ENCODE measurements at places on chromosomes 1 and 21. TPM values are rescaled to one million over a fixed set of nuclear protein-coding genes. Genes with fewer than 3 reads are reported as not detected.

TXNIP gene
- 62.6 TPM for total RNA-seq

GSTM5 gene
- total RNA-seq, result 4.7 TPM

DNA sequence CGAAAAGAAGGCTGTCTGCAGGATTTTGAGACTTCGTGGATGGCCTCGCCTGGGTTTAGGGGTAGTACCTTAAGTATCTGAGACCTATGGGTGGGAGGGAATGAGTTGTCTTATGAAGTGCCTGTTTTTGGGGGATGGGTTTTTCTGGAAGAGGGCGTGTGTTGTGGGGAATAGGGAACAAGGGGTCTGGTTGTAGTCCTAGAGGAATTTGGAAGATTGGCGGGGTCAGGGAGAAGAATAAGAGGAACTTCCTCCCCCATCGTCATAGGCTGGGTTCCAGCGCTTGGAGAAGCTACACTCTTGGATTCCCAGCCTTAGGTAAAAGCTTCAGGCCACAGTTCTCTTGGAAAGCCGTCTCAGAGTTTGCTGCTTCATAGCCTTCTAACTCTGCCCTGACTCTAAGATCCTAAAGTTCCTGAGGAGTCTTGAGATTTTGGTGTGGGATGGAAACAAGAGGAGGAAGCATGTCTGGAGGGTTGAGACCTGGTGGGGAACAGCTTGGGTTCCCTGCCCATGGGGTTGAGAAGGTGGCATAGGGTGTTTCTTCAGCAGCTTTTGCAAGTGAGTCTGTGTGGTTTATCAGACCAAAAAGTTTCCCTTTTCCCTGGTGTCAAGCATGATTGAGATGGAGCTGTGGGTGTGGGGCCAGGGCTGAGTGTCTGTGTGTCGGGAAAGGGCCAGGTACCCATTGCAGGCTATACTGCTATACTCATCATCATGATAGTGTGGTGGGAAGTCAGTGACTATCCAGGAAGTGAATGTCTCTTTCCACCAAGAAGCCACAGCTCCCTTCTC lies 1.8 kb downstream of the VANGL2 start:
- H3K4me3 ChIP-seq, result no peak overlapping the region
- H3K27ac ChIP-seq, result no peak overlapping the region
- no peaks in the 10 kb centered on the region for H3K36me3 ChIP-seq
- H3K27me3 ChIP-seq, result peaks cover 71% of the 10 kb centered on the region
- DNase-seq, result no peak
- H3K4me1 ChIP-seq, result no peaks in the 10 kb centered on the region

- H3K4me3 ChIP-seq, result no peak overlapping the region
- H3K36me3 ChIP-seq, result peaks cover 4% of the 10 kb centered on the region
- peaks cover 11% of the 10 kb centered on the region for H3K27me3 ChIP-seq
- no peak overlapping the region for H3K27ac ChIP-seq
Observed at GRCh38 chr1:228037401-228038386, 30.9 kb downstream of the WNT3A start.

DNA sequence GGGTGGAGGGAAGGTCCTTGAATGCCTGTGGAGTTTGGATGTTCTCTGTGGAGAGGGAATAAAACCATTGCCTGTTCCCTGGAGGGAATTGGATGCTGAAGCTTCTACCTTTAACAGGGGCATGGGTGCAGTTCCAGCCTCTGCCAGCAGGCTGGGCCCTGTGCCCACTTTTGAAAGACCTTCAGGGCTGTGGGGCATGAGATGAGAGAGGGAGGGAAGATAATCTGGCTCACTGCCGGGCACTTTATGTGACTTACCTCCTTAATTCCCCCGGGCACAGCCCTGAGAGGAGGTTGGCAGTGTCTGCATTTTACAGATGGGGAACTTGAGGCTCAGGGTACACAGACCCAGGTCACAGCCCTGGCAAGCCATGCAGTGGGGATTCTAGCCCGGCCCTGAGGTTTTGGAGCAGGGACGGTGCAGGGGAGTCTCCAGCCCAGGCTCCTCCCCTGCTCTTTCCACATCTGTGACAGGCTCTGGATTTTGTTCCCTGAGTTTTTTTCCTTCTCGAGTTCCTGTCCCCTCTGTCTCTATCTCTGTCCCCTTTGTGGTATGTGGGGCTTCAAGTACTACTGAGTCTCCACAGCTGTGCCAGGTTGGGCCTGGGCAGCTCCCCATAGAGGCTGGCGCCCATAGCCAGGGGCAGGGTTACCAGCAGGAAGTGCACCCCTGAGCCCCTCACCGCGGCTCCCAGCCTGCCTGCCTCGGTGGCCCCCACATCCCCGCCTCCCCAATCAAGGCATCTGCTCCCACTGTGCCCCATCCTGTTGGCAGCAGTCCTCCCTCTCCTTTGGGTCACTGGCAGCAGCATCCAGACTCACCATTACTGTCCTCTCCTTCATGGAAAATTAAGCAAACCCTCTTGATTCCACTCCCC lies 14.0 kb upstream of the THEMIS2 start:
- no peaks in the 10 kb centered on the region for H3K27me3 ChIP-seq
- H3K36me3 ChIP-seq, result no peaks in the 10 kb centered on the region
- H3K4me3 ChIP-seq, result peak overlapping the region; percentile 58
- peaks cover 31% of the 10 kb centered on the region for H3K4me1 ChIP-seq

DNA sequence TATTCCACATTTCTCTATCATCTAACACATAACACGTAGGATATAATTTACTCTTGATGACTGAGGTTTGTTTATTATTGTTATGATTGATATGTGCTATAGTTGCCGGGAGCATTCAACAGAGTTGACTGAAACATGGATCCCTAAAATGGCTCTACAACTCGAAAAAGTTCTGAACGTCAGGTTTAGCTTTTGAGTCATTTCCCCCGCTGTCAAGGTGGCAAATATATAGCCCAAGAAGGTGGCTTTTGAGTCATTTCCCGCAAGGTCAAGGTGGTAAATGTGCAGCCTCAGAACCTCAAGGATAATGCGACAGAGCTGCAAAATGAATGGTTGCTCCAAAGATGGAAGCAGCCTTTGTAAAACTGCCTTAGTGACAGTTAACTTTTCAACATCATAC lies 104.0 kb downstream of the NIBAN1 start:
- peaks cover 33% of the 10 kb centered on the region for H3K4me1 ChIP-seq
- 0 out of 2 replicates have a peak, but pooled peaks cover 7% of the 10 kb centered on the region for H3K36me3 ChIP-seq
- H3K27ac ChIP-seq, result no peak overlapping the region
- H3K27me3 ChIP-seq, result no peaks in the 10 kb centered on the region
- H3K4me3 ChIP-seq, result no peak overlapping the region
- no peak for DNase-seq

NBPF11 gene
- 4.1 TPM for total RNA-seq

DNA sequence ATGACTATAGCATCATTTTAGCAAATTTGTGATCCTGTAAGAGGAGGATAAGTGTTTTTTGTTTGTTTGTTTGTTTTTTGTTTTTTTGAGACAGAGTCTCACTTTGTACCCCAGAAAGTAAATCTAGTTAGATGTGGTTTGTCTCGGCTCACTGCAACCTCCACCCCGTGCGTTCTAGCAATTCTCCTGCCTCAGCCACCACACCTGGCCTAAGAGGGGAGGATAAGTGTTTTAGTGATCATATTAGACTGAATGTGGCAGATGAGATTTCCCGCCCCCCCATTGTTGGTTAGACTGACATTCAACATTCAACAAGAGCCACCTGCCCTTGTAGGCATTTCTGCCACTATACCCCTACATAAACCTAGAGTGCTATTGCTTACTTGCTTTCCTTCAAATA lies 98.5 kb downstream of the OSBPL9 start:
- H3K27me3 ChIP-seq, result no peaks in the 10 kb centered on the region
- no peaks in the 10 kb centered on the region for H3K4me1 ChIP-seq
- DNase-seq, result no peak
- peaks cover 14% of the 10 kb centered on the region for H3K36me3 ChIP-seq
- no peak overlapping the region for H3K4me3 ChIP-seq
- H3K27ac ChIP-seq, result no peak overlapping the region

DNA sequence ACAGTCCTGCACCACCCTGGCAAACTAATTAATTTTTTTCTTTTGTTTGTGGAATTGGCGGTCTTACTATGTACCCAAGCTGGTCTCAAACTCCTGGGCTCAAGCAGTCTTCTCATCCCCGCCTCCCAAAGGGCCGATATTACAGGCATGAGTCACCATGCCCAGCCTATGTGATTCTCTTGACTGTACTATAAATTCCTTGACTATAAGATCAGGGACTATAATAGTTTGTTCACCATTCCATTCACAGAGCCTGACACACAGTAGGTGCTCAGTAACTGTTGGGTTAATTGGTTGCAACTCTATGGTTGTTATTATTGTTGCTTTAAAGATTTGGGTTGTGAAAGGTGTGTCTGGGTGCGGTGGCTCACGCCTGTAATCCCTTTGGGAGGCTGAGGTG lies 17.2 kb downstream of the DAP3 start:
- peak; percentile 57 for DNase-seq
- peaks cover 23% of the 10 kb centered on the region for H3K4me1 ChIP-seq
- peak overlapping the region; percentile 64 for H3K27ac ChIP-seq
- H3K4me3 ChIP-seq, result no peak overlapping the region
- H3K27me3 ChIP-seq, result no peaks in the 10 kb centered on the region

KCNE2 gene
- not detected for total RNA-seq

LCE2B gene
- total RNA-seq, result not detected

DNA sequence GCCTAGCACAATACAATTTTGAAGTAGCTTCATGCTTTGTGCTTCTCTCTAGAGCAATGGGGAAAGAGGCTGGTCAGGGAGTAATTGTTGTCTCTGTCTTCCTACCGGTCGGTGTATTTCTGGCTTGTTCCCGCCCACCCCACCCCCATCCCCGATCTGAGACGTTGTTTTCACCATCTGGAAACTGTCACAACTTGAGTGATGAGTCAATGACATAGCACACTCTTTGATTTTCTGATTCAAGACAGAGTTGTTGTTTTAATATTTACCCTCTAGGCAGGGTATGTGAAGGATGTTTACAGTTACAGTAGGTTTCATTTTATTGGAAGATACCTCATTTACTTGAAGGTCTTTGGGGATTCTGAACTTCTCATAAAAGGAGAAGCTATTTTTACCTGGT lies 7.0 kb downstream of the IL12RB2 start:
- H3K4me3 ChIP-seq, result no peak overlapping the region
- no peak overlapping the region for H3K27ac ChIP-seq
- no peaks in the 10 kb centered on the region for H3K4me1 ChIP-seq

C8B gene
- not detected for total RNA-seq

DNA sequence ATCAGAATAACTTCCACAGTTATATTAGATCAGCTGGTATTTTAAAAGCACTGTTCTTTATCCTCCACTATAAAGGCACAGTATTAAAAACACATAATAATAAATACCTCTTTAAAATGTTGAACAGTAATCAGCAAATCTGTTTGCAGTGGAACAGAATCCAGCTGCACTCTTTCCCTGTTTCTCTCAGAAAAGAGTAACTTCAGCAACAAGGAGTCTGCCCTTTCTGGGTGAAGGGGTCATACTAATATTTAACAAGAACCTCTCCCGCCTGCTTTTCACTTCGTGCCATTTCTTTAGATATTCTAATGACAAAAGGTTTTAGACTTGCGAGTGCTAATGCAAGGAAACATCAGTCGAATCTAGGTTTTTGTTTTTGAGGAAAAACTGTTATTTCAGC lies 194.2 kb upstream of the FMN2 start:
- H3K4me1 ChIP-seq, result peaks cover 16% of the 10 kb centered on the region
- no peak for DNase-seq
- peaks cover 5% of the 10 kb centered on the region for H3K36me3 ChIP-seq
- H3K4me3 ChIP-seq, result peak overlapping the region; percentile 43

LDLRAP1 gene
- total RNA-seq, result 11.4 TPM

PLCH2 gene
- total RNA-seq, result 0.09 TPM

GRCh38 chr1:99662539-99663080 lies 16.7 kb downstream of the PALMD start:
- no peak overlapping the region for H3K27ac ChIP-seq
- no peak for DNase-seq
- H3K27me3 ChIP-seq, result no peaks in the 10 kb centered on the region
- no peaks in the 10 kb centered on the region for H3K4me1 ChIP-seq
- no peaks in the 10 kb centered on the region for H3K36me3 ChIP-seq
- no peak overlapping the region for H3K4me3 ChIP-seq

DNA sequence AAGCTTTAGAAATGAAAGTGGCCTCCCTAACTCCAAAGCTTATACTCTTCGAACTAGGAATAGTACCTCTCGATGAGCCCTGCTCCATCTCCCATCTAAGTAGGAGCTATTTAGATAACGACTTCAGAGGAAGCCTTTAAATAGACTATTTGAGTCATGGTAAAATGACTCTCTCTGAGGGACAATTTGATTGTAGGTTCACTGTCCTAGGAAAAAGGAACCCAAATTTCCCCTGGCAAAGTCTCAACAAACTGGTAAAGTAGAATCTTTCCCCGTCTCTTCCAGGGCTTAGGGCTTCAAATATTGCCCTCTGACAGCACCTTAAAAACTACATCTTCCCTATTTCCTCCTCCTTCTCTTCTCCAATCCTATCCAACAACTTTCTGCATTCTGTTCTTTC lies 2.0 kb upstream of the FCER1A start:
- no peaks in the 10 kb centered on the region for H3K36me3 ChIP-seq
- no peak for DNase-seq
- H3K27ac ChIP-seq, result no peak overlapping the region
- peaks cover 38% of the 10 kb centered on the region for H3K4me1 ChIP-seq
- peaks cover 2% of the 10 kb centered on the region for H3K27me3 ChIP-seq

GRCh38 chr1:183783767-183784637 lies 20.9 kb upstream of the RGL1 start:
- H3K4me3 ChIP-seq, result no peak overlapping the region
- peak; percentile 30 for DNase-seq
- H3K27ac ChIP-seq, result no peak overlapping the region

GRCh38 chr21:36522219-36522808 lies 42.4 kb upstream of the CLDN14 start:
- no peak for DNase-seq
- no peak overlapping the region for H3K4me3 ChIP-seq
- H3K36me3 ChIP-seq, result no peaks in the 10 kb centered on the region
- no peaks in the 10 kb centered on the region for H3K4me1 ChIP-seq
- H3K27me3 ChIP-seq, result peaks cover 55% of the 10 kb centered on the region
- no peak overlapping the region for H3K27ac ChIP-seq

FAM89A gene
- 3.7 TPM for total RNA-seq

DNA sequence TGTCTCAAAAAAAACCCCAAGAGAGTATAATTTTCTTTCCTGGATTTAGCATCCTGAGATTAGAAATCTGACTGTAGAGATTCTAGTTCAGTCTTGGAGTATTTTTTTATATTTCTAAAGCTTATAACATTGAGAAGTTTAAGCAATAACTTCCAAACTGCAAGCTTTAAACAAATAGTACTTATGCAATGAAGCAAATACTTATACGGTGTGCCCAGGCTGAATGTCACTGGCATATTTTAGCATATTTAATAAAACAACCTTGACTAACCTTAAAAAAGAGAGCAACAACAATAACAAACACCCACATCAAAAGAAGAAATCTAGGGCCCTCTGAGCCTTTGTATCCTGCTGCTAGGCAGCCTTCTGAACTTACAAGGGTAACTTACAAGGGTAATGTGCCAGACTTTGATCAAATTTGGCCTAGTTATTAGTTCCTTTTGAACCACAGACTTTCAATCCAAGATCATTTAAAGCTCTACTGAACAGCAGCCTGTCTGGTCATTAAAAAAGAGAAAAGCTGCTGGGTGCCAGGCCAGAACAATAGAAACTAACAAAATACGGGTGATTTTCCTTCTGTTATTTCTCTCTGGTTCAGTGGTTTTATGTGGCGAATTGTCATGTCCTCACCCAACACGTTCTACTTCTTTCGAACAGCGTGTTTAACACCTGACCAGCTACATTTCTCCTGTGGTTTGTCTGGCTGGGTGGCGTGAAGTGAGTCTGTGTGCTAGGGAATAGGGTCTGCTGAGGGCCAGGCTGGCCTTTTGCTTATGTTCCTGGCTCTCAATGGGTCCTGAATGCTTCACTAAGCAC lies 16.2 kb downstream of the MTOR start:
- H3K4me3 ChIP-seq, result no peak overlapping the region
- H3K27me3 ChIP-seq, result no peaks in the 10 kb centered on the region
- peaks cover 6% of the 10 kb centered on the region for H3K36me3 ChIP-seq
- no peak for DNase-seq
- H3K27ac ChIP-seq, result no peak overlapping the region
